Stimulated activated CD4-positive, alpha-beta T cell treated with anti-CD3 and anti-CD28 coated beads, Interleukin-2, amount 100 ng/mL, for 24 hours (primary cell): ENCODE measurements at places on chromosomes 1 and 21.
A peak's percentile ranks its signal among the peaks of the same experiment; 100 is the strongest.

- DNase-seq: no peak
Observed at GRCh38 chr21:22106720-22107410, 1108.7 kb downstream of the NCAM2 start.

GRCh38 chr1:228339766-228340685 lies 66.6 kb downstream of the TRIM11 start:
- DNase-seq: no peak

DNA sequence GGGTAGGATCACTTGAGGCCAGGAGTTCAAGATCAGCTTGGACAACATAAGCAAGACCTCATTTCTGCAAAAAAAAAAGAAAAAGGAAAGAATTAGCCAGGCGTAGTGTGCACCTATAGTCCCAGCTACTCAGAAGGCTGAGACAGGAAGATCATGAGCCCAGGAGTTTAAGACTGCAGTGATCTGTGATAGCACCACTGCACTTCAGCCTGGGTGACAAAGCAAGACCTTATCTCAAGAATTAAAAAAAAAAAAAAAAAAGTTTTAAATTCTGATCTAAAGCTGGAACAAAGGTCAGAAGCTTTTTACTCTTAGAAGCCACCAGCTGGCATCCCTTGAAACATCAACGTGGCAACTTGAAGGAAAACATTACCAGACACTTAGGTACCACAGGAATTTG lies 45.3 kb downstream of the HENMT1 start:
- no peak for DNase-seq

DNA sequence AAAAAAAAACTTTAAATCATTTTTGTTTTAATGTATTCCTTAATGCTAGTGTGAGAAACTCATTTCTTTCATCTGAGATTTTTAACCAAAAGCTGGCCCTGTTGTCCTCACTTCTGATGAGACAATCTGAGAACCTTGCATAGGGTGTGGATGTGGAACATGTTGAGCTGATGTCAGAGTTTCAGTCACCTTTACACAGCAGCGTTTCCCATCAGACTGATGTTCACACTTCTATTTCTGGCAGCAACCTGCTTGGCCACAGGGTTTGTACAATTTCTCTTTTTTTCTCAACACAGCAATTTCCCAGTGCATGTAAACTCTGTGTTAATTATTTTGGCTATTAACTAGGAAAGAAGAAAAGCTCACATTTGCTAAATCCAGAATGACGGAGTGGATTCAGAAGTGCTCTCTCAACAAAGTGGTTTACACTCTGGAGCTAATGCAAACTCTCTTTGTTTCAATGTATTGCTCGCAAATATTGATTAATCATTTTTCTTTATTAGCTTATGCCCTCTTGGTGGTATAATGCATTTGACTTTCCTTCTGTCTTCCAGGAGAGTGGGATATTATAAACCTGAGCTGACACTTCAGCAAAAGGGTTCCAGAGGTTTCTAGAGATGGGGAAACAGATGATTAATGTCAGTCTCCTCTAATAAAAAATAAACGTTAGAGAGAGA lies 70.5 kb upstream of the HSPA13 start:
- DNase-seq: peak; percentile 14
